ENCODE measurements at places on chromosomes 6 and 20.

GRCh38 chr20:53517146-53517545, 76.5 kb downstream of the ZNF217 start:
- no peak for DNase-seq

DNA sequence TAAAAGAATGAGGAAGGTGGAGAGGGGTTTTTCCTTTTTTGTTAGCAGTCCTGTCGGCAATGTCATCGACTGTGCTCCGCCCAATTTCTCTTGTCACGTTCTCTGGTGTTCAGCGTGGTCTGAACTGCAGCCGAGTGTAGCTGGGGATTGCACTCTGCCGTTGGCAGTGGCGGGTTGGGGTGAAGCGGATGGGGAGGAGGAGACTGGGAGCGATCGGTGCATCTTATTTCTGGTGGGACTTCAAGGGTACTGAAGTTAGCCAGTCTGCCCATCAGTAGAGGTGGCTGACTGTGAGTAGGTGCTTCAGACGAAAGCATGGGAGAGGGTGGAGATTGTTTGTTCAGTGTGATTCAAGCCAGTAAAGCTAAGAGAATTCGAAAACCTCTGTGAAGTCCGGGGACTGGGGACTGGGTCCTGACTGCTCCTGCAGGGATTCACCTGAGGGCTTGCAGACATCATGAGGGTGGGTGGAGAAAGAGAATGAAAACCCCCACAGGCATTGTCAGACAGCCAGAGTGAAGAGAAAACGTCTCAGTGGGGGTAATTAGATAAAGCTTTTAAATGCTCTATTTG, 5.1 kb downstream of the RREB1 start:
- no peak for DNase-seq

GRCh38 chr6:116015561-116015960, 45.1 kb downstream of the FRK start:
- DNase-seq, result no peak

- DNase-seq, result no peak
These were observed 1.9 kb downstream of the EDN1 start for GRCh38 chr6:12291839-12292604.

DNA sequence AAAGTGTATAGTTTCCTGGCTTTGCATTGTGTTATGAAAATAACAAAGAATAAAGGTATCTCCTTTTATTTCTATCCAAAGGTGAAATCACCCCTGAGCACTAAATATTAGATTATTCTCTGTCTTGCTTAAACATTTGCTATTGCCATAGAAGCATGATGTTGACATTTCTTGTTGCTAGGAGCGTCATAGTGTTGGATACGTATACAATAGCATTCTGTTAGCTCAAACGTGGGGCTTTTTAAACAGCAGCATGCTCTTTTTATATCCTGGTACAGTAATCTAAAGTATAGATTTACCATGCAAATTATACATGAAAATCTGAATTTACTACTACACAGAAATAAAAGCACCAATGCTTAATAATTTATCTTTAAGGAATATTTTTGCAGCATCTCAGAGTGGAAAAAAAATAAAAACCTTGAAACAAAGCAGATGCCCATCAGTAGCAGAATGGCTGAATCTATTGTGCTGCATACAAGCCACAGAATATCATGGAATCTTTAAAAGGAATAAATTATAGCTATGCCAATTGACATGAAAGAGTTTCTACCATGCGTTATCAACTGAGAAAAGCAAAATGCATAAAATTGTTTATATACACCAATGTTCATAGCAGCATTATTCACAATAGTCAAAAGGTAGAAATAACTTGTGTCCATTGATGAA, 9.6 kb upstream of the HSF2 start:
- DNase-seq, result no peak

GRCh38 chr20:32811886-32812285, 7.9 kb upstream of the MAPRE1 start:
- DNase-seq, result no peak

GRCh38 chr6:132381381-132381780, 19.9 kb downstream of the MOXD1 start:
- DNase-seq, result no peak

DNA sequence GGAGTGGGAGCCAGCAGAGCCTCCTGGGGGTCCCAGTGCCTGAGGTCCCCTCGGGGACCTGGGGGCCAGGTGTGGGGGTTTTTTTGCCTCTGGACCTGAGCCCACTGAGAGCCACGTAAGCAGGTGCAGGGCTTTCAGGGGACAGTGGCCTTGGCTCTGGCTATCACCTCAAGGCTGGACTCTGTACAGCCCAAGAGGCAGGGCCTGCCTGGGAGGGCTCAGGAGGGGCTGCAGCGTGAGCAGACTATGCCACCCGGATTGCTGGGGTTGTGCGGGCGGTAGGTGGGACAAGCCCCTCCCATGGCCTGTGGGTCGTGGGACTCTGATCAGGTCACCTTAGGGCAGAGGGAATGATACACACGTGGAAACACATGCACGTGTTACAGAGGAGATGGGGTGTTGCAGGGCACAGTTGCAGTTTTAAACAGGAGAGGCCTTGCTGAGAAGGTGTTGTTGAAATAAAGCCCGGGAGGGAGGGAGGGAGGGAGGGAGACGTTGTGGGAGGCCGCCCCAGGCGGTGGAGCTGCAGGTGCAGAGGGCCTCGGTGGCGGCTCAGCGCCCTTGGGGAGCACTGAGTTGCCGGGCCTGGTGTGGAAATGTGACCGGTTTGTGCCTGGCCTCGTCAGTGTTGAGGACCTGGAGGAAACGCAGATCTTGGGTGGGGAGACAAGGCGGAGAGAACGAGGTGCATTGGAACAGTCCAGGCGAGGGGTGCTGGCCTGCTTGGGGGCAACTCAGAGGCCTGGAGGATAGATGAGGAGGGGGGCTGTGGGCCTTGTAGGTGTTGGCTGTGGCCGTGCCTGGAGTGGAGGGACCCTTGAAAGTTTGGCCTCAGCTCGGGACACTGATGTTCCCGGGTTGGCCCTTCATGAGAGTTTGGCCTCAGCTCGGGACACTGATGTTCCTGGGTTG, 2.3 kb downstream of the TCEA2 start:
- DNase-seq, result no peak

DNA sequence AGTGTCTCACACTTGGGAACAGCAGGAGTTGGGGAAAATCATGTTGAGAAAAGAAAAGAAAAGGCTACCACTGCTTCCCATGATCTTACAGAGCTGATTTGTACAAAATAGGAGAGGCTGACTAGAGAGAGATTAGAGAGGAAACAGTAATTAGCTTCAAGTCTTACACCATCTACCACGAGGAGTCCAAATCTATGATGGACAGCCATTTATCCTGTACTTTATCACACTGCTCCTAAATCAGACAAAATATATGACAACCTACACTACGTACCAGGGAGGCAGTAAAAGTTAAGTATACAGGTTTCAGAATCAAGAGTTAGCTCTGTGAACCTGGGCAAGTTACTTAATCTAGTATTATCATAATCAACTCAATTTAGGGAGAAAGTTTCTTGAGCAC, 38.0 kb downstream of the RARS2 start:
- DNase-seq, result no peak

- DNase-seq, result no peak
These were observed 91.9 kb downstream of the MYLK4 start for GRCh38 chr6:2658788-2659187.

GRCh38 chr20:52118016-52118623, 73.5 kb downstream of the ZFP64 start:
- DNase-seq, result no peak

- no peak for DNase-seq
These were observed 55.0 kb downstream of the TBC1D7 start for GRCh38 chr6:13273202-13273930.

- no peak for DNase-seq
These were observed 110.1 kb upstream of the JAG1 start for GRCh38 chr20:10783707-10784553.

GRCh38 chr6:33592595-33593413, 12.7 kb upstream of the BAK1 start:
- no peak for DNase-seq

DNA sequence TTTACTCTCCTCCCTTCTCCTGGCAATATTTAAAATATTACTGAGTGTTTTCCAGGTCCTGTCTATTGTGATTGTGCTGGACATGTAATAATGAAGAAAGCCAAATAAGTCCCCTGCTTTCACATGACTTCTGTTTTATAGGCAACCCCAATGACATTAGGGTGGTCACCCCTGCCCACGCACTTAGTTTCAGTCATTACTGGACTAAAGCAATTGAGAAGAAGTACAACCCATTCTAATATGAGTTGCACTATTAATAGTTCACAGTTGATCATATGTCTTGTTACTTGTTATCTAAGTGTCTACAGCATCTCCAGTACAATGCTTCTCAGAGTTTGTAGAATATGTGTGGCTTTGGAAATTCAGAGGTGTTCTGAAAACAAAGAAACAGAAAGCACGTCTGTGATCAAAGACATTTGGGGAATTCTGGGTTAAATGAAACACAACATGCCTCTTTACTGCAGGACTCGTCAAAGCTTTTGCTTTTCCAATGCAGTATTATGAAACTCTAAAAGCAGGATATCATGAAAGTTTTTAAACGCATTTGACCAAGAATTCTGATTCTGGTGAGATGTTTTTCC, 789.5 kb downstream of the DHX35 start:
- no peak for DNase-seq

DNA sequence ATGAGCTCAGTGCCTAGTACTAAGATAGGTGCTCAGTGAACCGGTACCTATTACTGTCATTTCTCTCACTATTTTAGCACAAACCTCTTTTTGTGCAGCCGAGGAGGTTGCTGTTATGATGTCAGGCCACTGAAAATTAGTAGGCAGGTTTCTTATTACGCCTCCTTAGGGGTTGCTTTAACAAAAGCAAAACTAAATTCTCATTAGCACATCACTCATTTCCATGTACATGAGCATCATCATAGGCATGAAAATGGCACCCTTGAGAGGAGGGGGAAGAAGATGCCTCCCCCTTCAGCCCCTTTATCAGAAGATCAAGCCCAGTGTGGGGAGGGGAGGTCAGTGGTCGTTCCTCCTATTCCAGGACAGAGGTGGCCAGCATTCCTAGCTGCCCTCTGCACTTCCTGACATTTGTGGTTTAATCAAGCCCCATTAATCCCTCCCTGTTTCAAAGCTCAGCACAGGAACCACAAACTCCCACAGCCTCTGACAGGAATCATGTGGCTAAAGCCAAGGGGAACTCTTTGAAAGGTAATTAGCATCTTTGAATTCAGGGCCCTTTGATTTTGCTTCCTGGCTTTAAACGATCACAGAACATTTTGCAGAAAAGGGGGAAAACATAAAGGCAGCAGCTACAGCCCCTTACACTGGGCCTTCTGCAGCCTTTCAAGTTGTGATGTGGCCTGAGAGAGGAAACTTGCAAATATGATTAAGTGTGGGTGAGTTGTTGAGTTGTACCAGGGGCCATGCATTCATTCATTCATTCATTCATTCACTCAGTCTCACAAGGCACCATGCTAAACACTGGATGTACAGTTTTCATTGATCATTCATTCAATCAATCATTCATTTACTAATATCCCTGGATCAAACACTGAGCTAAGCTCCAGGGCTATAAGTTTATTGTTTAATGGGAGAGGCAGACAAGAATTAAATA, 31.9 kb upstream of the PSMF1 start:
- no peak for DNase-seq

GRCh38 chr6:108157234-108157980, 8.4 kb upstream of the NR2E1 start:
- no peak for DNase-seq

GRCh38 chr20:57053067-57053466, 213.4 kb downstream of the BMP7 start:
- DNase-seq, result no peak

DNA sequence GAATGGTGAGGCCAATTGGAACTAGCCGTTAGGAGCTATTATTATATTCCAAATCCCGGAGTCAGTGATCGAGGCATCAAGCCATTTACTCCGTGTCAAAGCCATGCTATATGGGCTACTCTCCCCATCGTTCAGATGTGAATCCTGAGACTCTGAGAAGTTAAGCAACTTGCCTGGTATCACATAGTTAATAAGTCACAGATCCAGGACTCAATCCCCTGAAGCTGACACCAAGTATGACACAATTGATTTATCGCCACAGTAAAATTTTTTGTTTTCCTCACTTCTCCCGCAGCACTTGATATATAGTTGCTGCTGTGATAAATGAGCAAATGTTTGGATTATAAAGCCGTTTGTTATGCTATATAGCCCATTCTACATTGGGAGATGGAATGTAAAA, 50.8 kb upstream of the TSHZ2 start:
- DNase-seq, result no peak

- DNase-seq, result no peak
These were observed 43.7 kb upstream of the ADTRP start for GRCh38 chr6:11822346-11822745.

GRCh38 chr6:169269180-169270076, 15.8 kb upstream of the THBS2 start:
- no peak for DNase-seq

DNA sequence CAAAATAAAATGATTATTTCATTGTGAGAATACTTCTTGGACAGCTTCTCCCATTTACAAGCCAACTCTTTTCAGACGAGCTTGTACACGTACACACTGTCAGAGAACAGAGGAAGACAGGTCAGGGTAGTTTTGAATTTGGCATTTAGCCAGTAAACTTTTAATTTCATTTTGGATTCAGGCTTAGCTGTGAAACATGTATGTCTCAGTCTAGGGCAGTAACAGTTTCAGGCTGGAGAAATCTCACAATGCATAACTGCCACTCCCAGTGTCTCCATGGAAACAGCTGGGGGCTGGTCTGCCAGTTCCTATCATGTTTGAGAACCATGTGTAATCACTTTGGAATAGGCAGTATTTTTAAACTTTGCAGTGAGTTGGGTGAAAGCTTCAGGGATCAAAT, 22.0 kb upstream of the QKI start:
- DNase-seq, result no peak

- DNase-seq, result no peak
These were observed 3.8 kb downstream of the ULBP1 start for GRCh38 chr6:149967591-149967990.

DNA sequence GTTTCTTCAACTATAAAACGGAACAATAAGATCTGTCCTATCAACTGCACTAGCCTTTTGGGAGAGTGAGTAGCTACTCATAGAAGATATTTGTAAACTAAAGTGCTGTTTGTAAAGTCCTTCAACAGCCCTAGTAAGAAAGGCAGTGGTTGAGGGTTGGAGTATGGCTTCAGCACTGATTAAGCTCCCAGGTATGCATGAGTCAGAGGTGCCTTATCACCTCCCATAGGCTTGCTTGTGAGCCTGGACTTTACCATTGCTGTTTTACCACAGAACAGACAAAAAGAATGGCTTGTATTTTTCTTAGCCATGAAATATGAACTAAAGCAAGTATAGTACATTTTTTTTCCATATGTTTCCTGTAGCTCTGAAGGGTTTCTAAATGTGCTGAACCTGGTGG, 44.1 kb downstream of the SAMD3 start:
- no peak for DNase-seq

DNA sequence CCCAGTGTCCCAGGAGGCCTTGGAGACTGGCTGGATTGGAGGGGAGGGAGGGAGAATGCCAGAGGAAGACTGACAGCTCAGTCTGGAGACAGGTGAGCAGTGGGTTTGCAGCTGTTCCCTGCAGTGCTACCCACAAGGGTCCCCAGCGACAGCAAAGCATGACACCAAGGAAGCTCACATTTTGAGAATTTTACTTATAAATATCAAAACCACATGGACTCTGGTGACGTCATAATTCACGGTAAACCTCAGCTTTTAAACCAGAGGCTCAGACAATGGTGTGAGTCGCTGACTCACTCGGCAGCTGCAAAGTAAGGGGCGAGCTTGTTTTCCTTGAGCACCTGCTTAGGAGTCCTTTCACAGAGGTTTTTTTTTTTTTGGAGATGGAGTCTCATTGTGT, 65.2 kb downstream of the THBS2 start:
- DNase-seq, result no peak

- DNase-seq, result no peak
These were observed 129.5 kb upstream of the SSTR4 start for GRCh38 chr20:22905658-22906057.

- no peak for DNase-seq
These were observed 6.8 kb upstream of the SULF2 start for GRCh38 chr20:47792021-47792618.
